T-helper 17 cell (primary cell): ENCODE measurements at places on chromosomes 16 and 17. TPM values are rescaled to one million over a fixed set of nuclear protein-coding genes. Genes with fewer than 3 reads are reported as not detected.

GRCh38 chr17:44203731-44204440 is 4.2 kb upstream of the ATXN7L3 start:
- no peak for DNase-seq

GRCh38 chr16:84700446-84701300 is 873 bp downstream of the USP10 start:
- peak; percentile 7 for DNase-seq

GRCh38 chr17:58189436-58190146 is 2.9 kb upstream of the EPX start:
- no peak for DNase-seq

- no peak for DNase-seq
Observed at GRCh38 chr17:67063141-67063540, 18.8 kb downstream of the CACNG1 start.

Gene TBC1D16
- total RNA-seq, result 2.6 TPM

Gene SULT1A1
- 14.4 TPM for total RNA-seq

Gene HASPIN
- total RNA-seq, result 0.31 TPM

Gene NPTX1
- total RNA-seq, result 0.07 TPM

DNA sequence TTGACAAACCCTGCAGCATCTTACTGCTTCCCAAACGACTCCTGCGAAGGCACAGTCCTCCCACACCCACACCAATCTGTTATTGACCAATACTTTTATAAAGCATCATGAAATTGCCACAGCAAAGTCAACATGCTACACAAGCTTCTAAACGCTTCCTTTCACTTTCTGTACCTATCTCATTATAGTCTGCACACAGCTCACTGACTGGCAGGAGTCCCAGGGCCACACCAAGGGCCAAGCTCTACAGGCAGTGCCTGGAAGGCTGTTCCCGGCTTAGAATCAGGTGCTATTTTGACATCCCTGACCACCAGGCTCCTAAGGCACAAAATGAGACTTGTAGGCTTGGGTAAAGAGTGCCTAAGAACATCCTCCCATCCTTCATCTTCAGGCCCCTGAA is 39.5 kb downstream of the USP7 start:
- DNase-seq, result no peak

Gene DBNDD1
- 0.92 TPM for total RNA-seq

Gene EPX
- not detected for total RNA-seq

GRCh38 chr16:23269248-23269953 is 32.7 kb upstream of the SCNN1B start:
- no peak for DNase-seq

GRCh38 chr16:25431472-25431871 is 173.8 kb upstream of the ZKSCAN2 start:
- no peak for DNase-seq

Gene CDRT15
- not detected for total RNA-seq

DNA sequence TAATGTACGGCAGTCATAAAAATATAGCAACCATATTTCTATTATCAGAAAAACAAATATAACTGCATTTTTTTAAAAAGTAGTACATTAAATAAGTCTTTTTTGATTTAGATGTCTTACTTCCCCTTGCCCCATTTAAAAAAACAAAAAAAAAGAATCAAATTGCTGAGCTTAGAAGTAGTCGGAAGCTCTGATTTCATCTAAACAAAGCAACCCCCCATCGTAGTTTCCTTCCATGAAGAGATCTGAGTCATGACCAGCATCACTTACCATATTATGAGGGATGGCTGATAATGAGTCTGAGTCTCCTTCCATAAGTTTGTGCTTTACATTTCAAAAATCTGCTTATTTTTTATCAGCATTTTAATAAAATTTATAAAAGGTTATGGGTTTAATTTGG is 86.2 kb downstream of the ITFG1 start:
- DNase-seq, result no peak

Gene RNF43
- total RNA-seq, result 0.94 TPM

GRCh38 chr17:56943505-56944125 is 17.2 kb downstream of the COIL start:
- DNase-seq, result no peak

DNA sequence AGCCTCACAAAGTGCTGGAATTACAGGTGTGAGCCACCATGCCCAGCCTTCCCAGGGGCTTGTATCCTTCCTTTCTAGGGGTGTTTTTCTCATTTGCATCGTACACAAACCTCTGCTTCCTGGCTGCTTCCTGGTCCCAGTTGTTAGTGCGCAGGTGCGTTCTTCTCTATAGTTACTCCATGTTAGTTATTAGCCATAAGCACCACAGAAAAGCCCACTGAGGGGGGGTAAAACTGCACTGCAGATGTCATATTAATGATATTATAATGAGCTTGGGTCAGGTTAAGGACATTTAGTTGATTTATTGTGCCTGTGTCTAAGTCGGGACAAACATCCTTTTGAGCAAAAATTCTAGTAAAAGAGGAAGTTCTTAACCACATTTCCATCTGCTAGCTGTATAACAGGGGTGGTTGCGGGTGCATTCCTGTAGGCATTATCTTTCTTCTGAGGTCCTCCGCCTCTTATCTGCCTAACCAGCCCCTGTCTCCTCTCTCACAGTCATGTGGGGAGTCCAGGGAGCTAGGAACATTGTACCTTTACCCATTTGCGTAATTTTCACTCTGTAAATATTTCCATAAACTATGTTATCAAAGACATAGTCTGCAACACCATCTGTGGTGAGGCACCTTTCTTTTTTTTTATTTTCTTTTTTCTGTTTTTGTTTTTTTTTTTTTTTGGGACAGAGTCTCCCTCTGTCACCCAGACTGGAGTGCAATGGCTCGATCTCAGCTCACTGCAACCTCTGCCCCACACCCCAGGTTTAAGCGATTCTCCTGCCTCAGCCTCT is 23.6 kb upstream of the ATF7IP2 start:
- DNase-seq, result no peak

- DNase-seq, result no peak
Observed at GRCh38 chr16:77093999-77094398, 97.0 kb upstream of the MON1B start.
